ENCODE measurements at places on chromosomes 2 and 18.

GRCh38 chr2:223956300-223956699, 963 bp upstream of the MRPL44 start:
- DNase-seq: no peak

DNA sequence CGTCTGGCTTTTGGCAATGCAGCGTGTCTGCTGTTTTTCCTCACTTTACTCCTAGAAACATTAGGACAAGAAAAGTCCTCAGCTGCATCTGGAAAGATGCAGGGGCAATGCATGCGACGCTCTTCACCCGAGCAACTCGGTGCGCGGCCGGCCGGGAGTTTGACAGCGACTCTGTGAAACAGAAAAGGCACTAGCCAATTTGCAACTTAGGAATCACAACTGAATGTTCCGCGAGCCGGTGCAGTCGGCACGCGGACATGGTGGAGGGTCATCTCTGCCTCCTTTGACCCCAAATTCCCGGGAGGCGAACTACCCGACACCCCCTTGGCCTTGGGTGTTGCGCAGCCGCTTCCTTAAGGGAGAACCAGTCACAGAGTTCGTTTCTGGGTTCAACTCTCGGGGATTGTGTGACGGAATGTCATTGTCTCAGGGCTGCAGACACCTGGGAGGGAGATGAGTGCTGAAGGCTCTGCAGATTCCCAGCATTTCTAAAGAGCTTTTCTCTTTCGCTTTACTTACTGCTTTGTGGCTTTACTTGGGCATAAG, 9.8 kb downstream of the NR4A2 start:
- no peak for DNase-seq

GRCh38 chr2:69201259-69201658, 185.8 kb downstream of the GFPT1 start:
- DNase-seq: no peak

DNA sequence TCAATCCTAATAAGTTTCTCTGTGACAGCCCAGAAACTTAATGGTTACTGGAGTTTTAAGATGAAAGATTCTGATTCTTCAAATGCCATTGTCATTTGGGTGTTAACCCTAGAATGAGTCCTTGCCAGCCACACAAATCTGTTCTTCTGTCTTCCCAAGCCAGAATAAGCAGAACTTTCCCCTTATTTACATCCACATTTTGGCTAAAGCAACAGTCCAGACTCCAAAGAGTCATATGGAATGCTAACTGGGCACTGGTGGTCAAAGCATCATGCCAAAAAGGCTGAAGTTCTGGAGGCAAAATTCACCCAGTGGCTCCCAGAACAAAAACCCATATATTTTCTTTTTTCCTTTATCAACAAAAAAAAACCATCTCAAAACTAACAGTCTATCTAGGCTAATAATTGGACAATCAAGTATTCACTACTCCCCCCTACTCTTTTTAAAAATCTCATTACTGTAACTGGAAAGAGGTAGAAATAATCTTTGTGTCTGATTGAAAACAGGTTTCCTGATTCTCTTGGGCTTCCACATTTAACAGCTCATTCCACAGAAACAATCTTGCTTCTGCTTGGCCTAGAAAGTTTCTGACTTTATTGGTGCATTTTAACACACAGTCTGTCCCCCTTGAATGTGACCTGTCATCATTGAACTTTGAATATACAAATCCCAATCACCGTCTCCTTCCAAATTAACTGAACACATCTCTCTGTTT, 89.6 kb upstream of the SETBP1 start:
- DNase-seq: no peak

DNA sequence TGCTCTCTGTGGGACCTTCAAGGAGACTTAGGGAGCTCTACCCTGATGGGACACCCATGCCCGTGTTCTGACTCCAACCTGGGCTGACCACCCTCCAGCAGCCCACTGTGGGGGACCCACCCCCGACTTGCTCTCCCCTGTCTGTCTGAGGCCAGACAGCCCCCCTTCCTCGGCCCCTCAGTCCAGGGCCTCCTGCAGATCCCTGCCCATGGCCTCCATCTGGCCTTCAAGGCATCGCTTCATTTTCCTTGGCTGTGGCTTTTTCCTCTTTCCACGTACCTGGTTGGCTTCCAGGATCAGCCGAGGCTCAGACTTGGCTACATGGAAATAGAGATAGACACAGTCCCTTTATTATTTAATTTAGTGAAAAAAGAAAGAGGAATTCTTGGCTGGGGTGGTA, 290.0 kb downstream of the CYP26B1 start:
- DNase-seq: no peak

GRCh38 chr2:177753682-177754491, 318.7 kb downstream of the PDE11A start:
- no peak for DNase-seq

- DNase-seq: no peak
These were observed 169.2 kb upstream of the FHL2 start for GRCh38 chr2:105567996-105568494.

GRCh38 chr2:216082117-216082711, 495 bp downstream of the TMEM169 start:
- DNase-seq: no peak

- DNase-seq: no peak
These were observed 514.9 kb downstream of the PTPRM start for GRCh38 chr18:8081872-8082553.

DNA sequence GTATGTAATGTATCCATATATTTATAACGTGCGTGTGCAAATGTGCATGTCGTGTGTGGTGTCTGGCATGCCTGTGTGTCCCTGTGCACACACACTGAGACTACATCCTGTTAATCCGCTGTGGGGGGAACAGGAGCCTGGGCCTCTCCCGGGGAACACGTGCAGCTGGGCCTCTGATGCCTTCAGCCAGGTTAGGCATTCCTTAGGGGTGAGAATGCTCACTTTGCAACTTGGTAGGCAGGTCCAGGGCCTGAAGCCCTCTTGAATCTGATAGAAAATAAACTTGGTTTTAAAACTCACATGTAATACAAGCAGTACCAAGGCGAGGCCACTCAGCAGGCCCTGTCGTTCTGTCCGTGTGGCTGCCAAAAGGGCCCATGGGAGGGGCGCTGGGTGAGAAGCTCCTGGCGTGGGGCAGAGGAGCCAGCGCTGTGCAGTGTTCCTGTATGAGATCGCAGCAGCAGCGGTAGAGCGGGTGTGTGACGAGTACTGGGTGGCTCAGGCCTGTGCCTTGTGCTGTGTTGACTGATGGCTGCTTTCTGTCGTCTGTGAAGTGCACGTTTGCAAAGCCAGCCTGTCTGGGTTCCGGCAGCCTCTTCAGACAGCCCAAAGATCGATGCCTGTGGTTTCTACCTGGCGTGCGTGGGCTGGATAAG, 16.2 kb downstream of the SALL3 start:
- no peak for DNase-seq

GRCh38 chr2:3959372-3959771, 256.0 kb downstream of the DCDC2C start:
- no peak for DNase-seq

- DNase-seq: no peak
These were observed 34.0 kb downstream of the LBH start for GRCh38 chr2:30265052-30266015.

- DNase-seq: no peak
These were observed 87.6 kb downstream of the SMAD2 start for GRCh38 chr18:47842836-47843235.

DNA sequence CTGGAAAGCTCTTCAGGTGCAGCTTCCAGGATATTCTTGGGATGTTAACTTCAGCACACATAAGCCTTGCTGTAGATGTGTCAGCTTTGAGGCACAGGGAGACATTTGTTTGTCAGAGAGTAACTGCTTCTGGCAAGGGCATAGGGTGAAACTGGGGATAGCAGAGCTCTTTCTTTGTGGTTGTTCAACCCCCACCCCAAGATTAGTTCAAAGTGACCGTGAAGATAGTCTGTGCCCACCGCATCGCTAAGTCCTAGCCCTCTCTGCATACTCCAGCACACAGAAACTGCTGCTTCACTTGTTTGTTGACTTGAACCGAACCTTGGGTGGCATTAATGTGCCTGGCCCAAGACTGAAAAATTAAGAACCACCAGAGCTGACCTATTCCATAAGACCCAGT, 1.4 kb downstream of the SLC14A1 start:
- no peak for DNase-seq

DNA sequence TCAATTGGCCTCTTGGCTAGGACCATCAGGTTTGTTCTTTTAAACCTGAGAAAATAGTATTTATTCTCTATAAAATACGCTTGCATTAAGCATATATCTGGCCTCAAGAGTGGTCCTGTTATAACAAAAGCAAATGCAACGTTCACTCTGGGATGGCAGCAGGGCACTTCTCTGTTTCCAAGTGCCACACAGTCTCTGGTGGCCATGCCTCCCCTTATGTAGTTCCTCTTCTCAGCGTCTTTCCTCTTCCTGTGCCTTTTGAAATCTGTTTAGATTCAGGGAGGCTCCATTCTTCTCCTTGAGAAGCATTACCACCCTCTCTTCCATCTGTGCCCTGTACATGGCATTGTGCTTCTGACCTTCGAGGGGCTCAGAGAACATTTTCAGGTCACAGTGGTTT, 51.9 kb downstream of the TSHZ1 start:
- DNase-seq: no peak

DNA sequence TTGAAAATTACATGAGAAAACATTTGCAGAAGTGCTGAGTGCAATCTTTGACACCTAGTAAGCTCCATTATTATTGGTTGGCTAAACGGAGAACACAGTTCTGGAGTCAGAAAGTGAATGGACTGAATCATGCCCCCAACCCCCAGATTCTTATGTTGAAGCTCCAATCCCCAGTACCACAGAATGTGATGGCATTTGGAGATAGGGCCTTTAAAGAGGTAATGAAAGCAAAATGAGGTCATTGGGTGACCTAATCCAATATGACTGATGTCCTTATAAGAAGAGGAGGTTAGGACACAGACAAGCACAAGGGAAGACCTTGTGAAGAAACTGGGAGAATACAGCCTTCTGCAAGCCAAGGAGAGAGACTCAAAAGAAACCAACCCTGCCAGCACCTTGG, 200.9 kb upstream of the EPAS1 start:
- DNase-seq: no peak

GRCh38 chr2:195543902-195544894, 112.8 kb upstream of the SLC39A10 start:
- no peak for DNase-seq

GRCh38 chr2:239807568-239807967, 217.6 kb downstream of the NDUFA10 start:
- no peak for DNase-seq

DNA sequence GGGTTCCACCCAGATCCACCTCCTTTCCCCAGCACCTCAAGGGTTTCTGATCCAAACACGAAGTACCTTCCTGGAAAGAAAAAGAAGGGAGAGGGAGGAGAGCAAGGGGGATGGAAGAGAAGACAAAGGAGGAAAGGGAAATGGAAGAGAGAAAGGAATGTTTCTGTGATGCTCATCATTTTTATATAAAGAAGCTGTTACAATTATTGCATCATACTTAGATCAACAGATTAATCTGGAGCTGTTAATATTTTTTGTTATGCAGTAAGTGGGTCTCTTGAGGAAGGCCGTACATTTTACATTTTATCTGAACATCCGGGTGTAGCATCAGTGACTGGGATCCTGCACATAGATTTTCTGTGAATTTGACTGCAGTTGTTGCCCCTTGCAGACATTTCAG, 60.6 kb upstream of the NEDD4L start:
- no peak for DNase-seq

DNA sequence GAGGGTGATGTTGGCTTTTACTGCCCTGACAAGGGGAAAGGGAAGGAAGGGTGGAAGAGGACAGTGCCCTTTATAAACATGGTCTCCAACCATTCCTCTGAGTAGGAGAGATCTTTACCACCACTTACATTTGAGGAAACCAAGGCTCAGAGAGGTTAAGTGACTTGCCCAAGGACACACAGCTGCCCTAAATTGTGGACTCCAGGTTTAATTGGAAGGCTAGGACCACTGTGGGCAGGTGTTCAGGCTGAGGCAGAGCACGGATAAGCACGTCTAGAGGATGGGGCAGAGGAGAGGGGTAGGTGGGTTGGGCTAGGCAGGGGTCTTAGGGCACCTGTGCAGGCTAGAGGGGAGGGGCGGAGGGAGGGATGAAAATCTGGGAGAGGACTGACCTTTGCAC, 32.7 kb downstream of the INHBB start:
- DNase-seq: no peak

DNA sequence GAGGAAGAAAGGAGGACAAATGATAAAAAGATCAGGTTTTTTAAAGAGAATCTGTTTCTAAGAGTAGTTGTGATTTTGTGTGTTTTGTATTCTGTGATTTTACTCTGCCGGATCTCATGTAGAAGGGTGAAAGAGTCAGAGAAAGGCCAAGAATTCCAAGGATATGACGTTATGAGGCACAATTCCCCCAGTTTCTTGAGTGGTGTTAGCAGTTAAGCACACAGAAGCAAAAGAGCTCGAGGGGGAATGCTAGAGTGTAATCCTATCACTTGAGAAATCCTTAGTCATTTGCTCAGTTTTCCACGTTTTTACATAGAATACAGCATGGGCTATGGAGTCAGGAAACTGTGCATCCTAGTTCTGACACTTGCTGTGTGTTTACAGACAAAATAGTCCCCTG, 34.8 kb downstream of the METTL4 start:
- DNase-seq: no peak

GRCh38 chr2:105882920-105883435, 138.3 kb downstream of the NCK2 start:
- DNase-seq: no peak

GRCh38 chr2:14492920-14493503, 139.5 kb upstream of the LRATD1 start:
- DNase-seq: no peak

- DNase-seq: no peak
These were observed 228.9 kb downstream of the RBM43 start for GRCh38 chr2:151032741-151033191.

GRCh38 chr2:126312579-126312978, 343.4 kb upstream of the GYPC start:
- DNase-seq: no peak

DNA sequence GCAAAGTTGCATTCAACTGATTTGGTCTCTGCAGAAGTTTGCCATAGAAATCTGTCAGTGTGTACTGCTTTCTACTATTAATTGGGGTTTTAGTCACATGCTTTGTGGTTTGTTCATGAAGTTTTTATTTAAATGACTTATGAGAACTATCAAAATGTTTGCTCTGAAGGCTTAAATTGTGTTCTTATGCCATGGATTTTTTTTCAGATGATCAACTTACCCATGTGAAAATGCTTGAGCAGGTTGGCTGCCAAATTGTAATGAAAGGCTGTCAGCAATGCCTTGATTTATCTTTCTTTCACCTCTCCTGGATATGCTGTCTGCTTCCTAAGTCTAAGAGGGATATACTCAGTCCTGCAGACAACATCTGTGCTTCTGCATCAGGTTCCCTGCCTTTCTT, 50.7 kb downstream of the FMNL2 start:
- no peak for DNase-seq

GRCh38 chr2:236691799-236692167, 122.2 kb downstream of the ACKR3 start:
- no peak for DNase-seq

- no peak for DNase-seq
These were observed 35.4 kb downstream of the INPP4A start for GRCh38 chr2:98479959-98480524.

DNA sequence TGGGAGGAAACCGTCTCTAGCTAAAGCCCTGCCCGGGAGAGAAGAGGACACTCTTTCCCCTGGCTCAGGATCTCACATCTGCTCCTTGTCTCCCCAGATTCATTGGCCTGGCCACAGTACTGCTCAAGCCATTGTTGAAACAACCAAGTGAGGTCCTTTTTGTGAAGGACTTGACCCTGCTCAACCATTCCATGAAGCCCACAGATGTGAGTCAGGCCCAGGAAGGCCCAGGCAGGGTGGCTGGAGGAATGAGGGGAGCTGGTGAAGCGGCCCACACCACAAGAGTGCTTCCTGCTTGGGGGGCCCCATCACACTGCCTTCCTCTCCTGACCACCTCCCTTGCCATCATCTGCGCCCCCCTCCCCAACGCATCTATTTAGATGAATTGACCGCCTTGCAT, 5.1 kb downstream of the FER1L5 start:
- no peak for DNase-seq

All from stimulated activated CD8-positive, alpha-beta memory T cell treated with anti-CD3 and anti-CD28 coated beads, Interleukin-4, amount 100 ng/mL, for 1 hour (primary cell).